ENCODE measurements at places on chromosomes 11 and 22.

- no peak for DNase-seq
Measured at GRCh38 chr11:10975287-10975721, 117.5 kb upstream of the ZBED5 start.

GRCh38 chr11:42709216-42709615, 602.6 kb upstream of the API5 start:
- no peak for DNase-seq

- no peak for DNase-seq
Measured at GRCh38 chr11:125446279-125446678, 49.8 kb downstream of the FEZ1 start.

- DNase-seq = no peak
Measured at GRCh38 chr22:40210818-40211217, 33.1 kb downstream of the TNRC6B start.

DNA sequence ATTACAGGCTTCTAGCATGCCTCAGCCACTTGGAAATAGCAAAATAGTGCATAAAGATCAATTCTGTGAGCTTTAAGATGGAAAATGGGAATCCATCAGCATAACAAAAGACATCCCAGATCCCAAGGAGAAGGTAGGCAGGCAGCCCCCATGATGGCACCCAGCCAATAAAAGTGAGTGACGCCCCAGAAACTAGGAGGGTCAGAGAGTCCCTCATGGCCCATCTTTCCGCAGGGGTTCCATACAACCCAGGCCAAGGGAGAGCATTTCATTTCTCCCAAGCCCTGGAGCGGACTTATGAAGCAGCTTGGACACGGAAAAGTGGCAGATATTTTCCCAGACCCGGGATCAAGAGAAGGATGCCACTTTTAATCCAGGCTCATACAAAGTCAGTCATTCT, 93.3 kb downstream of the ZC3H12C start:
- no peak for DNase-seq

GRCh38 chr22:43249789-43250471, 63.0 kb upstream of the TTLL12 start:
- DNase-seq = no peak

- DNase-seq = peak; percentile 39
Measured at GRCh38 chr11:31804312-31805036, 6.6 kb downstream of the PAX6 start.

DNA sequence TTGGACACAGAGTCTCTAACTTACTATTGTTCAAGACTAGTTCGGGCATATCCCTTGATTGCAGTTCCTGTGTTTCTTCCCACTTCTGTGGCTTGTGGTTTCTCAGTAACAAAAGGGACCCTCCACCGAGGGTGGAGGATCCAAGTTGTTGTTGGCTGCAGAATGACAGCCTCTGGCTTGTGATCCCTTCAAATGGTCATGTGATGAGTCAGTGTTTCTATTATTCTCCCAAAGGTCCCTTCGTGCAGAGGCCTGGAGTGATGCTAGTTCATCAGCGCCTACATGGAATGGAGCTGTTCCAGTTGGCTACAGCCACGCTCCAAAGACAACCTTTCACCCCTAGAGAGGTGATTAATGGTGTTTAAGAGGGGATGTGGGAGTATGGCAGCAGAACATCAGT, 2.6 kb upstream of the VWCE start:
- DNase-seq = no peak

- DNase-seq = no peak
Measured at GRCh38 chr11:121281698-121282097, 10.9 kb upstream of the SC5D start.

- DNase-seq = no peak
Measured at GRCh38 chr11:19562156-19562555, 150.5 kb upstream of the NAV2 start.

- peak; percentile 66 for DNase-seq
Measured at GRCh38 chr22:30754971-30755758, 60.5 kb downstream of the OSBP2 start.

DNA sequence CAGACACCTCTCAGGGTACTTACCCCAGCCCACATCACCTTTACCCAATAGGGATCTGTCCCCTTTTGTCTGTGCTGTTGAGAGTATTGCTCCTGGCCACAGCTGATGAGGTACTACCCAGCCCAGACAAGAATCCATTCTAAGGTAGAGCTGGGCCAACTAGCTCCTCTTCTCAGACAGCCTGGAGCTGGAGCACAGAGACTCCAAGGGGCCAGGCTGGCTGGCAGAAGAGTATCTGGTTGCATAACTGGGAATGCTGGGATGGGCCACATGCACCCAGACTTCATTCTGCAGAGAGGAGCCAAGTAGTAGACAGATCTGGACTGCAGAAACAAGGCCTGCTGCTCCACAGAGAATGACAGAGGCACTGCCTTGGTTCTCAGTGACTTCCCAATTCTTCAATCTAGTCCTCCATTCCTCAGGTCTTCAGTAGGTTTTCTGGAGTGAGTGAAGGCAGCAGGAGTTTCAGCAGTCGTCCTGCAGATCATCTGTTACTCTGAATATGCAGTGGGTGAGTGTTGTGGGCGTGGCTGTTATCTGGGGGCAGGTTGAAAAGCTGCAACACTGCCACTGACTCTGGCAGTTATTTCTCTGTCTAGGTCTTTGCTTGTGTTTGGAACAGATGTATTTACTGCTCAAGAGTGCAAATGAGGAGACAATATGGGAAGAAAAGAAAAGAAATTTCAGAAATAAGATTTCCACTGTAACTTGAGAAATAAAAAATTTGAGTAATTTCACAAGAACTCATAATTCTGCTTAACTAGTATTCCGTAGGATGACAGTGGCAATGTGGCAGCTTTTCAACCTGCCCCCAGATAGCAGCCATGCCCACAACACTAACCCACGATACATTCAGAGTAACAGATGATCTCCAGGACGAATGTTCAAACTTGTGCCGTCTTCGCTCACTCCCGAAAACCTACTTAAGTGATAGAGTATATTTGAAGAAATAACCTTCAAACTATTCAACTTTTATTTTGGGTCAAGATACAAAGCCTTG, 34.9 kb downstream of the MAPK1 start:
- no peak for DNase-seq

GRCh38 chr11:77144196-77144856, 16.3 kb downstream of the MYO7A start:
- DNase-seq = no peak

DNA sequence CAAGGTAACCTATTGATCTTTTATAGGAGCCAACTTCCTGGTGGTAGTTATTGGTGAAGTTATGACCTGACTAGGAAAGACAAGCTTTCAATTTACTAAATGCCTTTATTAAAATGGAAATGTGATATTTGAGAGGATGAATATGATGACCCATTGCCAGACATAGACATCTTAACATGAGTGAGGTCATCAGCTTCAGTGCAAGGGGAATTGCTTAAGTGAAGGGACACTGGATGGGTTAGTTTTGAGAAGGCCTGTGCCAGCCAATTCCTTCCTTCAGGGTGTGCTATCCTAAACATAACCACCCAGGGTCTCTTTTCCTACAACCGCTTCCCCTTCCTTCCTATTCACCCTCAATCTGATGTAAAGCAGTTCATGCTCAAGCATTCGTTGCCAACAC, 21.5 kb downstream of the NAV2 start:
- DNase-seq = no peak

GRCh38 chr11:13207665-13208594, 69.7 kb upstream of the BMAL1 start:
- no peak for DNase-seq

DNA sequence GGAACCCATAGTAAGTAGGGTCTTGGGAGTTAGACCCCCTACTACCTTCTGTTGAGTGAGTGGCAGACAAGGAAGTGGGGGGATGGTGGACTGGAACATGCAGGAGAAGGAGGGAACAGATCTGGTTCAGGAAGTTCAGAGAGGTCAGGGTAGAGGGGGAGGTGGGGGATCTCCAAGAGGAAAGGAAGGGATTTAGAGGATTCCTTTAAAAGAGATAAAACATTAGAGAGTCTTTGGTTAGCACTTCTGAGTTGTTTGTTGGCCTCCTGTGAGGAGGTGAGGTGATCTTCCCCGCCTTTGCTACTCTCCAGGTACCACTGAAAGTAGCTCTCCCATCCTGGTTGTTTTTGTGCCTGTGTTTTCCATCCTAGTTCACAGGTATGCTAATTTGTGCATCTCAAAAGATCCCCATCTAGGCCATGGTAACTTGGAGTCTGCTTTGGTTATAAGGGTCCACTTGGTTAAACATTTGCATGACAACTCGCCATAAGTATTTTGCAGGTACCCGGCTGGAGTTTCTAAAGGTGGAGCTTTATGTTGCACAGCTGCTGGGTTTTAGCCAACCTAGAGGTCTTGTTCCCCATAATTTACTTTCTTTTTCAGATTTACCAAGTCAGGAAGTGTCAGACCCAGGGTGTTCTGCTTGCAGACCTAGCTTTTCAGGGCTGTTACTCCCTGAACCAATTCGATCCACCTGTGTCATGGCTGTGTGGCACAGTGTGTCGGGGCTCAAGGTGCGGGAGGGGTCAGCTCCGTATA, 79.3 kb upstream of the SORL1 start:
- DNase-seq = peak; percentile 19

DNA sequence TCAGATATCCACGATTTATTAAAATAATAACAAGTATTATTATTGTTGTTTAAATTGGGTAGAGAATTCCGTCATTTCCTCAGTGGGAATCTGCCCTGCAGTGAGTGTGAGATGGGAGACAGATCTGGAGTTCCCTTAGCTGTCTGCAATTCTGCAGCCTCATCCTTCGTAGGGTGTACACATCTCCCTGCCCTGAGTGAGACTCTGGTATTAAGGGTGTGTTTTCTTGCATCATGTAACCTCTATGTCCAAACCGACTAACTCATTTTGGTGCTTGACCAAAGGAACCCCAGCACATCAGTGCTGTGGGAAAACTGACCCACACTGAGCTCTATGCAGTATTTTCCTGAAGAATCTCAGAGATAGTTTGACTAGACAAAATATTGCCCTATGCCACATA, 157.6 kb downstream of the LDLRAD3 start:
- no peak for DNase-seq

DNA sequence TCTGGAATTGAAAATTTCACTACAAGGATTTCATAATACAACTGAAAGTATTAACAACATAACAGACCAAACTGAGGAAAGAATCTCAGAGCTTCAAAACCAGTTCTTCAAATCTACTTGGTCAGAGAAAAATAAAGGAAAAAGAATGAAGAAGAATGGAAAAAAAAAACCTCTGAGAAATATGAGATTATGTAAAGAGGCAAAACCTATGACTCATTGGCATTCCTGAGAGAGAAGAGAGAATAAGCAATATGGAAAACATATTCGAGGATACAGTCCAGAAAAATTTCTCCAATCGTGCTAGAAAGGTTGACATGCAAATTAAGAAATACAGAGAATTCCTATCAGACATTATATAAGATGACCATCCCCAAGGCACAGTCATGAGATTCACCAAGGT, 23.4 kb upstream of the GPR83 start:
- no peak for DNase-seq

DNA sequence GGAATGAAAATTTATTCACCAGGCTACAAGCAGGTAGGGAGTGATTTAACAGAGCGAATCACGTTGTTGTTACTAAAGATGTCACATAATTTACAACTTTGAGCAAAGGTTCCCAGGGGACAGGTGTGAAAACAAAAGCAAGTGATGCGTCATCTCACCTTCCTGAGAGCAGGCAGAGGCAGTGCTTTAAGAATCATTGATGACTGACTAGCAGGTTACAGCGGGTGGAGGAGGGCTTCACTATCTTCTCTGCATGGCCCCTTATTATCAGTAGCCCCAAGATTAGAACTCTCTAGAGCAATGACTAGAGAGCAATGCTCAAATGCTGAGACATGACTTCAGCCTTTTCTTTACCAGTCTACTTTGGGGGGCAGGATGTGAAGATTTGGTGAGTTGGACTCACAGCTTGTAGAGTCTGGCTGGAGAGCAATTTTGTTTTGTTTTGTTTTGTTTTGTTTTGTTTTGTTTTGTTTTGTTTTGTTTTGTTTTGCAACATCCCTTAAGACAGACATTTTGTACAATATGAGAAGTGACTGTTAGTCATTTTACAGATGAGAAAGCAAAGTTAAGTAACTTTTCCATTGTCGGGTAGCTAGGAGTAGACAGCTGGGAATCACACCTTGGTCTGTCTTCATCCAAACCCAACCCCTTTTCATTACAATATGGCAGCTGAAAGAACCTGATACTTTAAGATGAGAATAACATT, 84.8 kb downstream of the SLC1A2 start:
- no peak for DNase-seq

GRCh38 chr11:57547854-57548377, 10.5 kb downstream of the SMTNL1 start:
- no peak for DNase-seq

DNA sequence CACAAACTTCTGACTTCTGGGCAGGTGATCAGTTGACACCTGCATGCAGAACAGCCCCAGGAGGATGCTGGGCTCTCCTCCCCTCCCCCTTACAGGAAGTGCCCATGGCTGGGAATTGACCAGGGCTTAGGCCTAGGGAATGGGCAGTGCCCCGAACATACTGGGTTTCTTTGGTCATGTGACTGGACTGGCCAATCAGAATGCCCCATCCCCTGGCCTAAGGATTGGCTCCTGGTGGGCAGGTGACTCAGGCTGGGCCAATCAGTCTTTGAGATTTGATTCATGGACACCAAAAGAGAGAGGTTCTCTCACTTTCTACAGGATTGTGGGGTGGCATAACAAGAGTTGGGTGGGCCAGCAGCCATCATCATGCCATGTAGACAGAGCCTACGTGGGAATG, 37.1 kb downstream of the MCM5 start:
- DNase-seq = no peak

DNA sequence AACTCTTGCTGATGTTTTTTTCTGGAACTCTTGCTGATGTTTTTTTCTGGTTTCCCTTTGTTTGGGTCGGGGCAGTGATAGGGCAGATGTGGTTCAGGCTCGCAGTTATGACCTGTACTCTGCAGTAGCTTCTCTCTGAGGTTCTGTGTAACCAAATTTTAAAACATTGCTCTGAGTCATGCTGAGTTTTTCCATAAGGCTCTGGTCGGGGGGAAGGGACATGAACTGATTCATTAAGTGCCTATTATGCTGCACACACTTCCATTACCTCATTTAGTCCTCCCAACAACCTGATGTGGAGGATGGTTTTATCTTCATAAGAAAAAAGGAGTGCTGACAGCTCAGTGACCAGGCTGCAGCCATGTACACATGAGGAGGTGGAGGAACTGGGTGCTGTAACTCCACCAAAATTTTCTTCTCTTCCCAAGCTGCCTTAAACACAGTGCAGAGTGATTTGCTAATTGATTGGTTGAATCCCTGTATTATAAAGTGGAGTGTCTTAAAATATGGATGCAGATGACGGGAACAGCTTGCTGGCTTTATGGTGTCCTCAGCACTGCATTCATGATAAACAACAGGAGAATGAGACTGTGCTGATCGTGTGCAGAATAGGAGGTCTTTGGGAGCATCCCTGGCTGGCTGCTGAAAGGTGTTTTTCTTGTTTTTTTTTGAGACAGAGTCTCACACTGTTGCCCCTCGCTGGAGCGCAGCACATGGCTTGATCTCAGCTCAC, 19.1 kb downstream of the TNRC6B start:
- no peak for DNase-seq

DNA sequence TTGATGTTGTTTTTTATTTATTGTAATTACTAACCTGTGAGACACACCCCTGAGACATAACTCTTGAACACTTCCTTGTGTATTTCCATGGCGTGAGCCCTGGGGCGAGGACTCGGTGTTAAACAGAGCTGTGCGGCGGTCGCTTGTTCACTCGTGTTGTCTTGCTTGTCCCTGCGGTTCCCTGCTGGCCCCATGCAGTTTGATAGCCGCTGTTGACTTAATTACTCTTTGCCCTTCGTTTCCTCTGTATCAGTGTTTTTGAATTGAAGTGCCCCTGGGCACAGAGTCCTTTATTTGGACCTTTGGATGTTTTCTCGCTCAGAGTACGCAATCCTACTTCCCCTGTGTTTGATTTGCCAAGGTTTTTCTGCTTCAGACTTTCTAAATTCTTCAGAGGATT, 52.7 kb downstream of the TBC1D22A start:
- no peak for DNase-seq
